ENCODE measurements at places on chromosomes 6 and 20.

GRCh38 chr6:105755885-105756284, 330.3 kb upstream of the PRDM1 start:
- no peak for ATAC-seq

DNA sequence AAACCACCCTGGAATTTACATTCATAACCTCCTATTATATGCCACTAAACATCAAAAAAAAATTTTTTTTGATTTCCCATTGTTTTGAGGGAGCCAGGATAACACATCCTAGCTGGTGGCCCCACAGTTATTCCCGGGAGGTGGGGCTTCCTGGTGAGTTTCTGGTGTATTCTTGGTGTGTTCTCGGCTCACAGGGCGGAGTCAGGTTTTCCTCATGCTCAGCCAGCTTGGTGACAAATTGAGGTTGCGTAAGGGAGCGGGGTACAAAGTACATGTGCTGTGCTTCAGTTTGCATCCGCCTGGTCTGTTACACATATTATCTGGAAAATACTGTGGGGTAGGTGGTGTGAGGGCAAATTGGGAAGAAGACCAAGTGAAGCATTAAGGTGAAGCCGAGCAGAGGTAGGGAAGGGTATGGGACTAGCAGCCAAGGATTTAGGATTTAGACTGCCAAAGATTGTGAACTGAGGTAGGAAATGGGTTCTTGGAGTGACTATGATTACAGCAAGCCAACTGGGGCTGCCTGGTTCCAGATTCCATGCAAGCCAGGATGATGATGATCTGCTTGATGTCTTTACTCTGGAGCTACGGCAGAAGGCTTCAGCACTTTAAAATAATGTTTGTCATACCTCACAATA, 46.2 kb upstream of the EEF1A1 start:
- no peak for ATAC-seq

DNA sequence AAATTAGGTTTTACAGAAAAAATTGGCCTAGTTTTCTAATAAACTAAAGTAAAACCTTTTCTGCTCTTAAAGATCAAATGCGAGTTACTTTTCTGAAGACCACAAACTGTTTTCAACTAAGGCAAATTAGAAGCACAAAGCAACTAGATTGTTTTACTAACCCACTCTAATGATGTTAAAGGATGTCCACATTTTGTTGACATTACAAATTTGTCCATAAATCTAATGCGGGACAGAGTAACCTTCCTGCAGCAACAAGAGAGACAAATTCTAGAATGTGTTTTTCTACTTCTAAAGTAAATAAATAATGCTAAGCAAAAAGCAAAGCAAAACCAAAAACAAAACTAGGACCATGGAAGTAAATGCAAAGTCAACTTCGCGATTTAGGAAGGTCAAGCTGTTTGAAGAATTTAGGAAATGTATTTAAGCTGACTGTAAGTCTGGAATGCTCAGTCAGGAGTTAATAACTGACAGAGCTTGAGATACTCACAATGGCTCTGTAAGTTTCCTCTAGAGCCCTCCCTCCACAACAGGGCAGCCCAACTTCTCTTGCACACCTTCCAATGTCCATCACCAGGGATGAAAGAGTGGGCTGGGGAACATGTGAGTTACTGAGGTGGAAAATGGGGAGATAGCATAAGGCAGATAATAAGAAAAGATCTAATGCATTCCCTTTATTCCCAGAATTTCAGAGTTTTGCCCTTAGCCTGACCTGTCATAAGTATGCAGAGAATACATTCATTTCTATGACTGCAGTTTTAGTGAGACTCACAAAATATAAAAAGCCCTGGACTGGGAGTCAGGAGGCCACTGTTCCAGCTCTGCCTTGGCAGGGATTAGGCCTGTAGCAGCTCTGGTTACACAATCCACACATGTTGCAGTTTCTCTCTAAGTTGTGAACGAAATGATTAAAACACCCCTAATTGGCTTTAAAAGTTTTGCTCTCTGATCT, 158.8 kb downstream of the FOXA2 start:
- ATAC-seq: no peak

- ATAC-seq: no peak
Measured at GRCh38 chr6:24957199-24957598, 21.4 kb upstream of the RIPOR2 start.

DNA sequence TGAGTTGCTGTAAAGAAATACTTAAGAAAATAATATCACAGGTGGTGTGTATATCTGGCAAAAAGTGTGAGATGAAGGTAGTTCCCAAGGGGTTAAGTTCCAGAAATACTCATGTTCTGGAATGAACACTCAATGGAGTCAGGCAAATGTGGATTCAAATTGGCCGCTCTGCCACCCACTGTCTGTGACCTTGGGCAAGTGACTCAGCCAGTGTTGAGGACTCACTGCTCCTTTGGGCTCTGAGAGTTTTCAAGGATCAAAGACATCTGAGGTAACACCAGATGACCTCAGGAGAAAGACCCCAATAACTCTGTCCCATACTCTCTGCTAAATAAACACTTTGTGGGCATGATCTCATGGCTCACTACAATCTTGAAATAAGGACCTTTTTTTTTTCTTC, 59.2 kb upstream of the EYA2 start:
- no peak for ATAC-seq

- no peak for ATAC-seq
Measured at GRCh38 chr20:63248835-63249591, 5.2 kb downstream of the NKAIN4 start.

- no peak for ATAC-seq
Measured at GRCh38 chr20:2051946-2052345, 49.7 kb upstream of the STK35 start.

GRCh38 chr20:58696411-58696961, 3.9 kb downstream of the NPEPL1 start:
- ATAC-seq: no peak

DNA sequence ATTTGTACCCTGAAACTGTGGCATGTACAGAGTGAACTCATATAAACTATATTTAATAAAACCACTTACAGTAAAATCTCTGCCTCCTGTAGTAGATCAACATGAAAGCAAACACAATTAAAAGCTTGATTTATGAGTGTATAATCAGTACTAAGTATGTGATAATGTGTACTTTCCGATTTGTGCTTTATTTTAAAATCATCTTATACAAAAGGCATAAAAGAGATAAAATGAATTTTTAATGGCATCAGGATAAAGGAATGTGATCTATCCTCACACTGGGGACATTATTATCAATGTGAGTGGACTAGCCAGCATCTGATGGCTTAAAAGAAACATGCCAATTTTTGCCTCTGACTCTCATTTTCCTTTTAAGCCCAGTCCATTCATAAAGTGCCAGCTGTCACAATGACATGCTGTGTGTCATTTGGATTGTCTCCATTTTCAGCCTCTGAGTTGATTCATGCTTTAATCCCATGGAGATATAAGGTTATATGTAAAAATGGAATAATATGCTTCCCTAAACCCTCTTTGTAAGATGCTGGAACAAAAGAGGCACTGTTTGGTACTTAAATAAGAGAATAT, 831.6 kb upstream of the EYS start:
- ATAC-seq: no peak

- ATAC-seq: no peak
Measured at GRCh38 chr6:27755768-27756167, 156.4 kb downstream of the OR2B2 start.

DNA sequence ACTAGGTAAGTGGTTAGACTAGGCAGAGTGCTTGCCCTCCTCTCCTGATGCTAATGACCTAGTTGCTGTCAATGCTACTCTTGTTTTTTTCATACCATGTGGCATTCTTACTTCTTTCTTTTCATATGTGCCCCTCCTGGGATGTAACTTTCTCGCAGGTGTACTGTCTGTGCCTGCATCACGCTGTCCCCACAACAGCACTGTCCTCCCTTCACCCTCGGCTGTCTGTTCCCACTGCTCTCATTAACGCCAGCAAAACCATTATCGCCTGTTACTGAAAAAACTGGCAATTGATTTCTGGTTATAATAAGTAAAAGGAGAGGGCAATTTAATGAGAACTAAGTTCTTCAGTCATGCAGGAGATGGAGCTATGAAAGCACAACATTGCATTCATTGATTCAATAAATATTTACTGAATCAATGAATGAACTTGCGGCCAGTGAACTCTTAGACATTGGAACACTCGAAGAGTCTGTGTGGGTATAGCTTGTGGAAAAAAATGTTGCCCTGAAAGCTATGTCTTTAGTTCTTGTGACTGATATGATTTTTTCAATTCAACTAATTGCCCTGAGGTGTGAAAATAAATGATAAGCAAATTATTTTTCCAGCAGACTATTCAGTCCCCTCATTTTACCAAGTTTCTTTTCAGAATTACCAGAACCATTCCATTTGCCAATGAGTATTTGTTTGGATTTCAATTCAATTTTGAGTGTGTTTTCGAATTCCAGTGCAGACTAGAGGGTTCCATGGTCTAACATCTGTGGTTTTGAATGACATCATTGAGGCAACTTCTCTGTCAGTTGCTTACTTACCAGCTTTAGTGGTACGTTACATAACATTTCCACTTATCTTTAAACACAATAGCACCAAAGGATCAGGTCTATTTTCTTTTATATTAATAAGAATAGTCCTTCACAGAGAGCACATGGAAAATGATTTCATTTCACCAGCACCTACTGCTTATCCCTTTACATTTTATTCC, 2.1 kb downstream of the SLC17A4 start:
- ATAC-seq: no peak

DNA sequence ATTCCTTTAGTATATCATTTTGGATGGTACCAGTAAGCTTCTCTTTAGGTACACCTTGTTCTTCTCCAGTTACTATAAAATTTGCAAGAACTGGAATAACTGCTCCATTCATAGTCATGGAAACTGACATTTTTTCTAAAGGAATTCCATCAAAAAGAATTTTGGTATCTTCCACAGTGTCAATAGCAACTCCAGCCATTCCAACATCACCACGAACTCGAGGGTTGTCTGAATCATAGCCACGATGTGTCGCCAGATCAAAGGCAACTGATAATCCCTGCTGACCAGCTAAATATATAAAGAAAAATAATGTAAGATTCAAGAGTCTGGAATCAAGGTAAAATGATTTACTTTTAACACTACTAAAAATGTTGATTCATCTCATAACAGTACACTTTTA, 5.3 kb downstream of the MMUT start:
- no peak for ATAC-seq

DNA sequence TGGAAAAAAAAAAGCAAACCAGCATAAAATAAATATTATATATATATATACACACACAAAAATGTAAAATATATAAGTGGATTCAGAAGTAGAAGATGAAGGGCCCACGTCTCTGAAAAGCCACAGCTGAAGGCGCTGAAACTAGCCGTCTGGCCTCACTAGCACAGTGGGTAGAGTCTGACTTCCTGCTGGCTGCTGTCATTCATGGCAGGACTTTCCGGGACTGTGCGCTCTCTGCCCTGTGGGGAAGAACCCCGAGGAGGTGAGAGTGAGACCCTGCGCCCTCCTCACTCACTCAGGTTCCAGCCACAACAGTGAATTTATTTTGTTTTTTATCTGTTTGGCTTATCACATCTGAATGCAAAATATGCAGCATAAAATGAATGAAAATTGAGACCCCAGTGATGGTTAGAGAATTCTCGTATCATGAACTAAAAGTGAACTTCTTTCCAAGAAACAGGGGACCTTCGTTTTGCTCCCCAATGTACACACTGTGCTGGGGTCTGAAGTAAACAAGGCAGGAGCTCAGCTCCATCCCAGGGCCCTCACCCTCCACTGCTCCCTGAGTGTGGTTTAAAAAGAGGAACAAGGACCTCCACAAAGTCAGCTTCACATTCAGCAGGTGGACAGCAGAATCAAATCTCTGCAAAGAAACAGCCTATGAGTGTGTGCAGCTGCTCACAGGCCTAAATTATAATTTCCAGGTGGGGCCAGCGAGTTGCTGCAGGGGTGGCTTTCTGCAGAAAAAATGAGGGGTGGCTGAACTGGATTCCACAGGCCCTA, 1.3 kb upstream of the RAMACL start:
- no peak for ATAC-seq

DNA sequence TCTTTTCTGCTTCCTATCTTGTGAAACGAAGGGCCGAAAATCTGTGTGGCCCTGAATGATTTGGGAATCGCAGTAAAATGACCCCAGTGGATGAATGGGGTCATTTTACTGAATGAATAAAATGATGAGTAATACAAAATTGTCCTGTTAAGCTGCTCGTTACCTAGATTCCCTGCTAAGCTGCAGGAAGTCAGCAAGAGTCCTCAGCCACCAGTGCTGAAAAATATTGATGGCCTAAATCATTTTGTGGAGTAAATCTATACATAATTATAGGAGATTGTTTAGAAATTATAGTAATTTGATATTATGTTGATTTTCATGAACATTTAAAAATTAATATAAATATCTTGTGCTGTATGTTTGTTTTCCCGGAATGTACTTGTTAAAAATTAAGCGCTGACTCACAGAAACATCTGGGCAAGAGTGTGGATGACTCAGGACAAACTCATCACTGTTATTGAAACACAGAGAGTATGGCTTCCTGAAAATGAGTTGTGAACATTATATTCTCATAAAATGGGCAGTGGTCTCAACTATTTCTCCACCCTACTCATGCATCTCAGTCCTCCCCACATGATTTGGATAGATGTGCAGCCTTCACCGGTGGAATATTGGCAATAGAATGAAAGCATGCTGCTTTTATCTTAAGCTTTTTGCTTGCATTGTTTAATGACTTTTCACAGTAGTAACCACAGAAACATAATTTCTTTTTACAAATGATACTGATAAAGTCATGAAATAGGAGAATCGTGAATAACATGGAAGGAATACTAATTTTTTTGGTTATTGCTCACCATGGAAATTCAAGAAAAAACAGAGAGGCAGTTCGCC, 36.2 kb upstream of the RGS17 start:
- peak; percentile 87 for ATAC-seq

- no peak for ATAC-seq
Measured at GRCh38 chr6:71284785-71285184, 3.8 kb upstream of the OGFRL1 start.

DNA sequence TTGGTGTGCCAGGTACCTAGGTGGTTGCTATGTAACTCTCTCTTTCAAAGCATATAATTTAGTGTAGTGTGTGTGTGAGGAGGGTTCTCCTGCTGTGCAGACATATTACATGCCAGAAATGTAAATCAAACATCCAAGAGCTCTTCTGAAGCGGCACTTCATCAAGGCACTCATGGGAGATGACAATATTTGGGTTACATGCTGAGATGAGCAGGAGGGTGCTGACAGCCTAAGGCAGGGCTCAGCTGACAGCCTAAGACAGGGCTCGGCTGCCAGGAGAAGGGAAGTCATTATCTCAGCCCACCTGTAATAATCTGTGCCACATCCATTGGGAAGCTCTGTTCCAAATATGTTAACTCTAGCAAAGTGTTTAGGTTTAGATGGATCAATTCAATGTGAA, 39.1 kb downstream of the ADGRF5 start:
- no peak for ATAC-seq

DNA sequence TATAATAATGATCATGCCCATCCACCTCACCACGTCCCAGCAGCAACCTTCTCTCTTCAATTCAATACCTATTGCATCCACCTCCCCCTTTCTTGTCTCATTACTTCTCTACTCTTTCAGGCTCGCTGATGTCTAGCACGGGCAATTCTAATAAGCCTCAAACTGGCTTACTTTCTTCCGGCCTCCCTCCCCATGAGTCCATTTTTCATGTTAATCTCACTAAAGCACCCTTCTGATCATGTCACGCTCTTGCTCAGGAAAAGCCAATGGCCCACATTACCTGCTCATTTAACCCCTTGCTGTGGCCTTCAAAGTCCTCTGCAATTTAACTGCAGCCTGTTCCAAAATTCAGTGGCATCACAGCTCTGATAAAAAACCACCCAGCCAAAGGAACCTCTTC, 105.1 kb downstream of the UTRN start:
- no peak for ATAC-seq

GRCh38 chr20:49318430-49319207, 40.8 kb upstream of the ZNFX1 start:
- ATAC-seq: peak; percentile 28
